ENCODE measurements at places on chromosomes 1 and 21.

- DNase-seq: no peak
Measured at GRCh38 chr21:15060543-15061175, 4.1 kb downstream of the NRIP1 start.

DNA sequence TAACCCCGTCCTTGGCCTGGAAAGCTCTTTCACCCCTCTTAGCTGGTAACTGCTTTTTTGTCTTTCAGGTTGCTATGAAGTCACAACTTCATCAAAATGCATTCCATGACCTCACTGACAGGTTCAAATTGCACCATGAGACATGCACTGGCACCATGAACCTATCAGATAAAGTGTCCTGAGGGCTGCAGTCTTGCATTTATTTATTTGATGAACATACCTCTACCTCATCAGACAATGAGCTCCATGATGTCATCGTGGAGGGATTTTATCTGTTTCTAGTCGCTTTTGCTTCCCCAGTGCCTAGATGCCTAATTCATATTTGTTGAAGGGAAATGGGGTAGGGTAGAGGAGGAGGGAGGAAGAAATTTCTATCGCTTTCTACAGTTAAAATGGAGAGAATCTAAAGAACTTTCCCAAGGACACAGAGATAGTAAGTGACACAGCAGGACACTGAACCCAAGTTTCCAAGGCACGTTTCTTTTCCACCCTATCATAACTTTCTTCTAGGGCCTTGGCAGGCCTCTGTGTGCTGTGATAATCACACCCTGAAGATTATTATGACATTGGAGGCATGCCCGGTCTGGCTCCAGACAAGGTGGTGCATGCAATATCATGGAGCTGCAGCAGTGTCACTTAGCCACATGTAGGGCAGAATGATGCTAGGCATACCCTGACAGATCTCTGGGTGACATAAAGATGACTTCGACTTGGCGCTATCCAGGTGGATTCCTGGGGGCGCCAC is 69.5 kb downstream of the CD58 start:
- no peak for DNase-seq

DNA sequence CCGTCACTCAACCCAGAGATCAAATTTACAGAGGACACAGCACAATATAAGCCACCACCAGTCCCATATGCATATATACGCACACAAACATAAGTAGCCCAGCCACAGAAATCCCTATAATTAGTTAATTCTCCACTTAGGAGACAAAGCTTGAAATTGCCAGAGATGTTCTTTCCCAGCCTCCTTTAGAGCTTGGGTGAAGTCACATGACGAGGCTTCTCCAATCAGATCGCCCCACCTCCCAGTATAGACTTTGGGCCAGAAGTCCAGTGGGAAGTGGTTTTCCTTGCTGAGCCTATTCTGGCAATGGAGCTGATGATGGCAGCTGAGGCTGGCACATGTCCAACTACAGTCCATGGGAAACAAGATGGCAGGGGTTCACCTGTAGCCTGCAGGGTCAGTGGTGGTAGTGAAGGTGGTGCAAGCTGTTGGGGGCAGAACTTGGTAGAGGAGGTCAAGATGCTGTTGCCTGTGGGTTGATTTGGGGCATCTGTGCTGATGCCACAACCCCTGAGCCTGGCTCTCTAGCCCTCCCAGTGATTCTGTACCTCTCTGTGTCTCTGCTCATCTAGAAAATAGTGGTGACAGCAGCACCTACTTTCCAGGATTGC is 535.9 kb downstream of the MATN1 start:
- DNase-seq: no peak

DNA sequence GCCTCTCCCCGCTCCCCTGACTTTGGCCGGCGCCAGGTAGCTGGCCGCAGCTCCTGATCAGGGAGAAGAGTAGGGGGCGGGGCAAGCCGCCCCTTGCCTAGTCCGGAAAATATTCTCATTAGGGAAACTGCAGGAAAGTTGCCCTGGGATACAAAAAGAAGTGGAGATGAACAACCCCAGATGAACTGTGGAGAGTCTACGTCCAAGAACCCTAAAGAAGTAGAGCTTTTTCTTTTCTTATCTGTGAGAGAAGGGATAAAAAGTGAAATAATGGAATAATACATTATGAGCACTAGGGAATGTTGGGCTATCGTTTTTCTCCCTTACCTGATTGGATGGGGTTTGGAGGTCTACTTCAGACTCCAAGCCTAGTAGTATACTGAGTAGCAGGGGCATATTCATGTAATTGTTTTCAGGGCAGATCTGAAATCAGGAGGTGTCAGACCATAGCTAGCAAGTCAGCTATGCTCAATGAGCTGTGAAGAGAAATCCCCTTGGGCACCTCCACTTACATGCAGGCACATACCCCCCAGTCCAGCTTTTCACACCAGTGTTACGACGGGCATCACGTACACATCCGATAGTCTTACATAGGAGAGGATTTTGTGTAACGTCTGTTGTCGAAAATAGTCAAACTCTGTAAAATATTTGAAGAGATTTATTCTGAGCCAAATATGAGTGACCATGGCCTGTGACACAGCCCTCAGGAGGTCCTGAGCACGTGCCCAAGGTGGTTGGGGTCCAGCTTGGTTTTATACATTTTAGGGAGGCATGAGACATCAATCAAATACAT is 1.7 kb upstream of the DUSP10 start:
- no peak for DNase-seq

- DNase-seq: no peak
Measured at GRCh38 chr1:186487163-186487562, 26.2 kb upstream of the PDC start.

DNA sequence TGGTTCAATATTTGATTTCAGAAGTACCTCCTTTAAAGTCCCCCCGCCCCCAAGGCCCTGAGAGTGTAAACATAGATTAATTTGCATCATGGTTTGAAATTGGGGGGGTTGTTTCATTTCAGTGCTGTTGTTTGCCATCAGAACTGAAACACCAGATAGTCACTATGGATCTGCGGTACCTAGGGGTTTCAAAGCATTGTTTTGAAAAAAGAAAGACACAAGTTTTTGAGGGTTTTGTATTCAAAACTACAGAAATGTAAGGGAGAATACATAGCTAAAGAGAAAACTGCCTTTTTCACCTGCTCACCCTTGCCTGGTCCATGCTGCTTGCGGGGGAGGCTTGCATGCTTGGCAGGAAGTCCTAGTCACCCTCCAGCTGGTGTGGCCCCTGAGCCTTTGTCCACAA is 59.3 kb downstream of the ACP6 start:
- no peak for DNase-seq

GRCh38 chr1:180577361-180577760 is 18.6 kb downstream of the OVAAL start:
- DNase-seq: no peak

DNA sequence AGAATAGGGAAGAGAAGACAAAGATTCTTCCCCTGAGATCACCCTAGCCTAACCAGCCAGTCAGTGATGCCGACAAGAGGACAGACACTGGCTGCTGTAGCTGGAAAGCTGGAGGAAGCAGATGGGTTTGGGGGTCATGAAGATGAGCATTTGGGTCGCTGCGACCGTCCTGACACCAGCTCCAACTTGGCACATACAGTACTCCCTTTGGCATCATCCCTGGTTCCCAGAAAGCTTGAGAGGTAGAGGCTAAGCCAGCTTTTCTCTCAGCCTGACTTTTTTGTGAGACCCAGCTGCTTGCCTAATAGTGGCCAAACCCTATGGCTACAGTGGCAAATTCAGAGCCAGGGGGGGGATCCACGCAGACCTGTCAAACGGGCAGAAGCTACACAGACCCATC is 43.0 kb upstream of the IKBKE start:
- DNase-seq: no peak

DNA sequence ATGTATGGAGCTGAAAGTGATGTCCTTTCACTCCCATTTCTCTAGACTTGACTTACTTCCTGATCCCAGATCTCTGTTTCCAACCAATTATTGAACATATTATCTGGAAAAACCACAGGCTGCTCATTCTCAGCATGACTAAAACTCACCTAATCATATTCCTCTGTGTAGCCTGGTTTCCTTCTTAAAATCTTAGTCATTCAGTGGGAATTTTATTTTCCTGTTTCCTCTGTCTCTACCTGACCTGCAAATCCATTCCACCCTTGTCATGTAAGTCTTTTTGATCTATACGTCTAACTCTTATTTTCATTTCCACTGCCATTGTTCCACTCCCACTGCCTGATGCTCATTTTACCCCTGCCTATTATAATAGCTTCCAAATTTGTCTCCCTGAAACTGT is 67.9 kb upstream of the APOBEC4 start:
- no peak for DNase-seq

GRCh38 chr1:184506481-184506880 is 119.7 kb downstream of the C1orf21 start:
- no peak for DNase-seq

GRCh38 chr1:212587016-212587887 is 21.3 kb upstream of the ATF3 start:
- DNase-seq: no peak

- no peak for DNase-seq
Measured at GRCh38 chr1:12188115-12188514, 21.3 kb downstream of the TNFRSF1B start.

Measured in type B pancreatic cell (in vitro differentiated cells).